Stimulated activated CD8-positive, alpha-beta memory T cell treated with anti-CD3 and anti-CD28 coated beads, Interleukin-4, amount 100 ng/mL, for 24 hours (primary cell): ENCODE measurements at places on chromosomes 3 and 15.
A peak's percentile ranks its signal among the peaks of the same experiment; 100 is the strongest.

GRCh38 chr3:111615880-111616279, 20.7 kb upstream of the ZBED2 start:
- DNase-seq = no peak

GRCh38 chr3:195908694-195909581, 587 bp upstream of the TNK2 start:
- DNase-seq = no peak

DNA sequence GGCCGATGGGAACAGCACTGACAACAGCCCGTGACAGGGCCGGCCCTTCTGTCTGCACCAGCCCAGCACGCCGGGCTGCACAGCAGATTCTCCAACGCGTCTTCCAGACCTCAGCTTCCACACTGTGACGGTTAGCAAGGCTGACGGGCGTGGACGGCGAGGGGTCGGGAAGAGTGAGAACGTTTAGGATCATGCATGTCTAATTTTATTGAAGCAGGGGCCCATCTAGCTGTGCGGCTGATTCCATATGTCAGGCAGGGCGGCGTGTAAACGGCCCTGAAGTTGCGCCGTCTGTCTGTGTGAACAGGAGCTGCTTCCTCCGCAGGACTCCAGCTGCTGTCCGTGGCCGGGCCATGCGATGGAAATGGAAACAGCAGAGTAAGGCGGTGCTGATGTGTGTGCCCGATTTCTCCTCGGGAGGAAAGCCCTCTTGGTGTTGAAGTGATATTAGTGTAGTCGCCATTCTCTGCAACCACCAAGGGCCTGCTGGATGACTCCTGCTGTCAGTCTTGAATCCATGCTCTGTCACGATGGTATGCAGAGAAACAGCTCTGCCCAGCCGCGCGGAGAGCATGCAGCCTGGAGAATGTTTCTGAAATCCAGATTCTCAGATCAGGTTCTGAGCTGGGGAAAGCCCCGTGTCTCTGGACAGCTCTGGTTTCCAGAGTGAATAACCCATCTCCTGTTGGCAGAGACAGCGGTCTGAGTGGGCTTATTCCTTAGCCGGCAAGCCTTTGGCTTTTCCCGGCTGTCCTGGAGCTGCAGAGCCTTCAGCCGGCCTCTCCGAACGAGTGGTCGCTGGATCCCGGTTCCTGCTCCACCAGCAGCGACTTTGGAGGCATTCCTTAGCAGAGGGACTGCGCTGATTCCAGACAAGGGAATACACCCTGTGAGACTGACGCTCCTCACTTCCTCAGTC, 158.1 kb upstream of the UBE3A start:
- no peak for DNase-seq

DNA sequence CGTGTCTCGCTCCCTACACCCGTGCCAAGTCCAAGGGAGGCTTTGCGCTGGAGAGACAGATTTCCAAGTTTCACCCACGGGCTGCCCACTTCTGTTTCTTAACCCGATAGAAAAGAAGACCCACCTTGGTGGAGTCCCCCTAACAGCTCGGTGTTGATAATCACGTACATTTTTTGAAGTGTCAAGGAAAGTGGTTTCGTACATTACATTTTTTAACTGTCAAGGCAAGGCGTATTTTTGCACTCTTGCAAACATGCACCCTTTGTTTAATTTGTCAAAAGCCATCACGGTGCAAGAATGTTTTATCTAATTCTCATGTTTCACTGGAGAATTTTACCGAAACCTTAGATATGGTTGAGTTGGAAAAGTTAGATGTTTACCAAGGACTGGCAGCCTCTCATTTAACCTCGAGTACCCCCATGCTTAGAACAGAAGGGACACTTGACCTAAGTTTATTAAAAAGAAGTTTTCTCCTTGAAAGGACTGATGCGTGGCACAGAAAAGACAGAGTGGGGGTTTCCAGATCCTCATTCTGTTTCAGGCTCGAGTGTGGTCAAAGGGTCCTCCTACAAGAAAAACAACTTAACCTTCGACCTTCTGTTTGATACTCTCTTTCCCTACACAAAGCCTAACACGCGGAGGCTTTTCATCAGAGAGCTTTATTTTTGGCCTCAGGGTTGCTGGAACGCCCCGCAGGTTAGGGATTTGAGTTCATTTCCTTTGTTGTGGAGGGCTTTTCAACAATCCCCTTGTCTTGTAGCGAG, 882 bp downstream of the GXYLT2 start:
- no peak for DNase-seq

- DNase-seq = no peak
These were observed 19.6 kb downstream of the PAQR9 start for GRCh38 chr3:142943870-142944269.

GRCh38 chr3:132317229-132317948, at the start of gene ACP3:
TSS of gene ACP3 (plus strand) at chr3:132317407. CDS start at chr3:132317457, 50 bp downstream.
- no peak for DNase-seq

GRCh38 chr3:168847291-168847883, 751.7 kb upstream of the GOLIM4 start:
- DNase-seq = no peak

DNA sequence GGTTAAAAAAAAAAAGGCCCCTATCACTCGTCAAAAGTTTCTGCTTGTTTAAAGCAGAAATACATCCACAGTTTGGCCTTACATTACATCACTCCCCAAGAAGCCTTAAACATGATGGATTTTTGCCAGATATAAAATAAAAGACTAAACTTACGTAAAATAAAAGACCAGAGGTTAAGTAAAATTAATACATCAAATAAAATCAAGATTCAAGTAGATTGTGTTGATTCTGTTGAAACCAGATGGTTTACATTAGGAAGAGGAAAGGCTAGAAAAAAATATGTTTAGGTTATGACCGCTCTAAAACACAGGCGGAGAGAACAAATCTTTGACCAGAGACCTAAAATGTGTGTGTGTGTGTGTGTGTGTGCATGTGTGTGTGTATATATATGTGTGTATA, 104.1 kb downstream of the DUT start:
- no peak for DNase-seq

DNA sequence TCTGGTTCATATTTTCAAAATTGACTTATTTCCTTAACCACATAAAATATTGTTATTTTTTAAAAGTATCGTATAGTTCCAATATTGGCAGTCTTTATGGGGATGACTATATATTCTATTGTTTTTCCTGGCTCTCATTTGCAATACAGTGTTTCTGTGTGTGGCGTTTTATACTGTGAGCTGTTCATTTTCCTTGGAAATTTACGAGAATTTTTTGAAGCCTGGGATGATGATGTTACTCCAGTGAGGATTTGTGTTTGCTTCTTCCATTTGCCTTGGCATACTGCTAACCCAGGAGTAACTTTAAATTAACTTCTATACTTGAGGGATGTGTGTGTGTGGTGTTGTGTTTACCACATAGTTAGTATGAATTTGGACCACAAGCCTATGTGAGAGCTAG, 95.2 kb downstream of the NR1D2 start:
- DNase-seq = no peak

GRCh38 chr3:9861626-9862130, 17.9 kb upstream of the RPUSD3 start:
- DNase-seq = no peak

DNA sequence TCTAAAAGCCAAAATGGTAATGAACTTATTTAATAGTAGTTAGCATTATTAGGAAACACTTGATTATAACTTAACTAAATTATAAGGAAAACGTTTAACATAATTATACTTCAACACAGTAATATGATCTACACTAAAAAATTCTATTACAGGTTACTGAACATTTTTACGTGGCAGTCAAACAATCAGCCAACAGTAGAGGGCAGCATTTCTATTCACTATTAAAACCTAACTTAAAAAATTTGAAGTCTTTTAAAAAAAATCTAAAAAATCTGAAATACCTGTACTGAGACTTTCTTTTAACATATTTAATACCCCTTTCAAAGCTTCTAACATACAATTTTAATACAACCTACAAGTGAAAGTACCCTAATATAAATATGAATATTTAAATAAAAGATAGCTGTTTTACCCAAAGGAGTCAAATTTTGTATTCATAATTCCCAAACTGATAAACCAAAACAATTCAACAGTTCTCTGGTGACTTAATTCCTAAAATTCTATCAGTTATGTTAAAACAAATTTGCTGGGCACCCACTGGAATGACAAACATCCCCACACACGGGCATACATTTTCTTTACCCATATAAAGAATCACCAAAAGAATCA, 41.5 kb downstream of the DLG1 start:
- DNase-seq = no peak

- peak; percentile 81 for DNase-seq
These were observed at the start of gene ARHGAP31 for GRCh38 chr3:119293871-119294695. TSS of gene ARHGAP31 (plus strand) at chr3:119294383. CDS start at chr3:119294905, 522 bp downstream.
